Stimulated activated CD8-positive, alpha-beta memory T cell treated with anti-CD3 and anti-CD28 coated beads, Interleukin-2, amount 100 ng/mL, for 1 hour (primary cell): ENCODE measurements at places on chromosomes 4 and X.

- DNase-seq, result no peak
Measured at GRCh38 chr4:42293967-42294813, 103.1 kb upstream of the SHISA3 start.

DNA sequence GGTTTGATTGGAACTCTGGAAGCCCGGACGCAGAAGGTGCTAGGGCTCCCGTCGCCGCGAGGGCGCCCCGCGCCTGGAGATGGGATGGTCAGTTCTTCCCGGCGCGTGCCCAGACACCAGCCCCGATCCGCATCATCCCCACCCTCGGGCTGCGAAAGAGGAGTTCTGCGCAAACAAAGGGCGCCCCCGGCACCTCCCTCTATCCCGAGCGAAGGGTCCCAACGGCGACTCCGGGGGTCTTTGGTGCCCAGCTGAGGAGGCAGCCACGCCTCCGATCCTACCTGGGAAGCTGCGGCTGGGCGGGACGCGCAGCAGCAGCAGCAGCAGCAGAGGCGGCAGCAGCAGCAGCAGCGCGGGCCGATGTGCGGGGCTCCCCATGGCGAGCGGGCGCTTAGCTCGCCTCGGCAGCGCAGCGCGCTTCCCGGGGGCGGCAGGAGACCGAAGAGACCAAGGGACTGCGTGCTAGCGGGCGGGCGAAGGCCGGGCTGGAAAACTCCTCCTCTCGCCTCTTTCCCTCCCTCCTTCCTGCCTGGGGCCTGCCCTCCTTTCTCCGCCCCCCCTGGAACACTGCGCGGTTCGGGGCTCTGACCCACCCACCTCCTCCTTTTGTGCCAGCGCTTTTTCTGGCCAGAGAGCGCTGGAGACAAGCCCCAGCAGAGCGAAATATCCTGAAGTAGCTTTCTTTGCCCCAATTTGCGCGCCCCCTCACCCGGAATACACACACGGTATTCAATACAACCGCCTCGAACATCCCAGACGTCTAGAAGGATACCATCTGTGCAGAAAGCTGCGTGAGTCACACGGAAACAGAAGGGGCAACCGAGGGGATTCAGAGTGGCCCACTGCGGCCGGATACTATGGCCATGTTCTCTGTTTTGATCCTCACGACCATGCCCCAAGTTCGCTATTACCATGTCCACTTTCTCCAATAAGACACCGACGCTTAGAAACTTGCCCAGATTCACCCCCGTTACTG lies at the start of gene SRPX:
Gene SRPX, minus strand, starts transcription at position 457 of the 976 bp plus-strand sequence. Its CDS starts 79 bp downstream, at position 378.
- DNase-seq, result no peak

DNA sequence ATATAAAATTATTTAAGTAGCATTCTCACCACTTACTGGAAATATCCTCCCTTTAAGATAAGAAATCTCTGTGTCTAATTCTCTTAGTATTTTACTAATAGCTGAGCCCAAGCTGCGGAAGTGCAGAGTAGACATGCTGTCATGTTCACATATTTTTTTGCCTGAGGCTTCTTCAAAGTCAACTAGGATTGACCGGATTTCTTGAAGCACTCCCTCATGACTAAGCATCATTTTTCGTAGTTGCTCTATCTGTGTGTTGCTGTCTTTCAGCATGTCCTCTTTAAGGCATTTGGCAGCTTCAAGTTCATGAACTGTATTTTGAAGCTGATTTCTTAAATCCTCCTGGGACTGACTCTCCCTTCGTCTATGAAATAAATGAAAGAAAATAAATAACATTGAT lies 36.9 kb downstream of the CCDC158 start:
- no peak for DNase-seq

DNA sequence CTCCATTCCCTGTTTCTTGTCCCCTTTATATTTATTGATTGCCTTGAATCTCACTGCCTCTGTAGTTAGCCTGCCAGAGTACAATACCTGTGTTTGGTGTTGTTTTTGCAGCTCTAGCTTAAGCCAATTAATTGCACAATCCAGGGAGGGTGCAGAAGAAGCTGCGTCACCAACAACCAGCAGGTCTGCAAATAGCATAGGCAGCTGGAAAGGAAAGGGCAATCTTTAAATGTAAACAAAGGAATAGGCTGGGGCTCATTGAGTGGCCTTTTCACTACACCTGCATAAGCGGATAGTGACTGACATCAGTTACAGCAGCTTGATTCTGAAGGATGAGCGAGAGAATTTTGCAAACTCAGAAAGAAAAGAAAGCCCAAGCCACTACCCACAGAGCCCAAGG lies 106.8 kb upstream of the RAI2 start:
- DNase-seq, result no peak
